ENCODE measurements at places on chromosomes 3 and 15.

- DNase-seq: no peak
Measured at GRCh38 chr3:179416681-179417080, 34.6 kb downstream of the GNB4 start.

DNA sequence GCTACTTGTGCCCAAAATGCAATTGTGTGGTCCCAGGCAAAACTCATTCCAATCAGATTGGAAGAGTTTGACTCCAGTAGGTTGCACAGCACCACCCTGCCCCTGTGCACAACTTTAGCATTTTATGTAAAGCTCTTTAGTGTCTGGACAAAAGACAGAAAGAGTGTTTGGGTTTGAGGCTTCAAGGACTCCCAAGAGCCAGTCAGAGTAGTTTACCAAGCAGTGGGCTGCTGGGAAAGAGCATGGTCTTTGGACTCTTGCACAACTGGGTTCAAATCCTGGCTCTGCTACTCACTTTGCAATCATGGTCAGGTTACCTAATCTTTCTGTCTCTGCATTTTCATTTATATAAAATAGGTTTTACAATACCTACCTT lies 75.8 kb upstream of the UMPS start:
- DNase-seq: no peak

DNA sequence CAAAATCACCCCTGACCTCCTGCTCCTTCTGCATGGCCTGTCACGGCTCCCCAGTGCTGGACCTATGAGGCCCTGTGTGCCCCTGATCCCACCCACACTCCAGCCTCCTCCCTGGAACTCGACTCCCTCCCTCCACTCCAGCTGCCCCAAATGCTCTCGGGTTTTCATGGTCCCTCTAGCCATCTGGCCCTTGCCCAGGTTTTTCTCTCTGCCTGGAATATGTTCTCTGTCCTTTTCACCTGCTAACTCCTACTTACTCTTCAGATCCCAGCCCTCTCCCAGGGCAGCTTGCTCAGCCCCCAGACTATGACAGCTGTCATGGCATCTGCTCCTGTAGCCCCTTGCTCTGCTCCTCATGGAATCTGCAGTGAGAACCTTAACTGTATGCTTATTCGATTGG lies 30.3 kb downstream of the DUSP7 start:
- no peak for DNase-seq

DNA sequence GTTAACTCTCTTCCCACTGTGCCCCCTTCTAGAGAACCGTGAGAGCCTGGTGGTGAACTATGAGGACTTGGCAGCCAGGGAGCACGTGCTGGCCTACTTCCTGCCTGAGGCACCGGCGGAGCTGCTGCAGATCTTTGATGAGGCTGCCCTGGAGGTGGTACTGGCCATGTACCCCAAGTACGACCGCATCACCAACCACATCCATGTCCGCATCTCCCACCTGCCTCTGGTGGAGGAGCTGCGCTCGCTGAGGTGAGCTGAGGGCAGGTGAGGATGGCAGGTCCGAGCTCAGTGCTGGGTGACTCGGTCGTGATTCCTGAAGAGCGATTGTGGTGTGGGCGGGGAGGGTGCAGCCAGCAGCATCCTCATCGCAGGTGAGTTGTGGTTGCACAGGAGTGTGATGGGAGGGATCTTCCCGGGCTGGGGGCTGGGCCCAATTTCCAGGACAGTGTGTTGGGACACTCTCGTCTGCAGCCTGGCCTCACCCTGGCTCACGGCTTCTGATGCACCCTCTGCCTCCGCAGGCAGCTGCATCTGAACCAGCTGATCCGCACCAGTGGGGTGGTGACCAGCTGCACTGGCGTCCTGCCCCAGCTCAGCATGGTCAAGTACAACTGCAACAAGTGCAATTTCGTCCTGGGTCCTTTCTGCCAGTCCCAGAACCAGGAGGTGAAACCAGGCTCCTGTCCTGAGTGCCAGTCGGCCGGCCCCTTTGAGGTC lies 8.0 kb downstream of the MCM2 start:
- no peak for DNase-seq

GRCh38 chr3:55000546-55000945 lies 72.7 kb upstream of the LRTM1 start:
- no peak for DNase-seq

DNA sequence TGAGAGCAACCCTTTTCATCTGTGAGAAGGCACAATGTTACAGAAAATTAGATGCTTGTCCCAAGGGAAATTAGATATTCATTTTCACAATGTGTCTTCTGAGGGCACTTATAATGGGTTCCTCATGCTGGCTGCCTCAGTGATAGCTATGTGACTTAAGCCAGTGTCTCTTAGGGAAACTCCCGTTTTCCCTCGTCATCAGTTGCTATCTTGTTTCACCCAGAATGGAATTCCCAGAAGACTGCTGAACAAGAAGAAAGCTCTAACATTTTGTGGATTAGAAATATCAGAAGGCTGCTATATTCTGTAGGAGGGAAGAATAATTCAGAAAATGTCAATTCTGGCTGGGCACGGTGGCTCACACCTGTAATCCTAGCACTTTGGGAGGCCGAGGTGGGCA lies 67.9 kb upstream of the WDR72 start:
- no peak for DNase-seq

DNA sequence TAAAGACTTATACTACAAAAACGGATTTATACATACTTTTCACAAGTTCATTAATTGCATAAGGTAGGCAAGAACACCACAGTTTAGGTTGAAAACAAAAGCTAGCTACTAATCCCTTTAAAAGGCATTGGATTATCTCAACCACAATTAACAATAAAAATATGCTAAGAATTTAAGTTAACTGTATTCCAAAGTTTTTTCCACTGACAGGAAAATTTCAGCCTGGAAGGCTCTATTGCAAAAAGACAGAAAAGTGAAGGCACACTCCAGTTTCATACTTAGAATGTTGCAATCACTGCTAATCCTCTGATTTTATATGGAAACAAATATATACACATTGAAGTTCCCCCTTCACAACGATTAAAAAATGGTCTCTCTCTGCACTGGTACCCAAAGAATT lies 71.5 kb downstream of the TJP1 start:
- DNase-seq: no peak

GRCh38 chr3:61146010-61146890 lies 105.0 kb downstream of the FHIT start:
- no peak for DNase-seq

DNA sequence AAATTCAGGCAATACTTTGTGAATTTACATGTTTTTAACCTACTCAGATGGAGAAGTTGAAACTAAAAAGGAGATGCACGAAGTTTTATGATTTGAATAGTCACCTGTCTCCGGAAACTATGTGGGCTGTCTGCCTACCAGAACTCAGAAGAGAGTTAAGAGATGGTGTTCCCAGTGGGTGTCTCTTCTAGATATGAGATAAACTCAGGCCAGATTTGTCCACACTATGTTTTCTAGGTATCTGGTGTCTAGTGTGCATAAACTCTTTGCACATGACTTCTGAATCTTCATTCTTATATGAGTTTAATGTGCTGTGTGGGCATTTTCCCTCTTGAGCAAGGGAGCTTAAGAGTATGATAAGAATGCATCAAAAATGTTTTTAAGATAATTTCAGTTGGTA lies 222.8 kb downstream of the FOXP1 start:
- DNase-seq: no peak

DNA sequence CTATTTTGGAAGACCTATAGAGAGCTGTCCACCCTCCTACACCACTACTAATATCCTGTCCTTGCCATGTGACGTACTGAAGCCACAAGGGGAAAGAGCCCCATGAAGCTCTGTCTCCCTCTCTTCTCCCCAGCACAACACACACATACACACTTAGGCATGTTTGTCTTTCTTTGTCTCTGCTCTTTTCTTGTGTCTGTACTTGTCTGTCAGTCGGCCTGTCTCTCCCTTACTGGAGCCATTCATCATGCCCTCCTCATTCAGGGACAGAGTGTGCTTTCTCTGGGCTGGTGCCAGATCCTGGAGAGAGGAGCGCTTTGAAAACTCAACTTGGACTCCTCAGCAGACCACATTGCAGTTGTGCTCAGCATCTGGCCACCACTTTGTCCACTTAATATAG lies 47.6 kb downstream of the PSMD6 start:
- DNase-seq: no peak

GRCh38 chr3:24393316-24393715 lies 101.3 kb downstream of the THRB start:
- DNase-seq: no peak

DNA sequence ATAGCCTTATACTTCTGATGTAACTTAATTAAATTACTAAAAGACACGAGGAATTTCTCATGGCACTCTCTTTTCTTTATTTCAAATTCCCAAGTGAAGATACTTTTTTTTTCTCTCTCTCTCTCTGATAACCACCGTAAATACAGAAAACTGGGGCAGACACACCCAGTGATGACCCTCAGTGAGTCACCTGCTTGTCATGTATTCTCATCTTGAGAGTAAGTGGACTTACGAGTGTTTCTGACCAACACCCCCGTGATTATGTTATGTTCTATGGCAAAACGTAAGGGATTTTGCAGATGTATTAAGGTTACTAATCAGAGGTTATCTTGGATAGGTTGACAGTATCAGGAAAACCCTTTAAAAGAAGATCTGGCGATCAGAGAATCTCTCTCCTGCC lies 348.8 kb upstream of the ZNF717 start:
- no peak for DNase-seq
